Ovary (tissue), 10 donors: ENCODE measurements at places on chromosomes 3 and 15. TPM values are rescaled to one million over a fixed set of nuclear protein-coding genes. Genes with fewer than 3 reads are reported as not detected.
A peak's percentile ranks its signal among the peaks of the same experiment; 100 is the strongest.

DNA sequence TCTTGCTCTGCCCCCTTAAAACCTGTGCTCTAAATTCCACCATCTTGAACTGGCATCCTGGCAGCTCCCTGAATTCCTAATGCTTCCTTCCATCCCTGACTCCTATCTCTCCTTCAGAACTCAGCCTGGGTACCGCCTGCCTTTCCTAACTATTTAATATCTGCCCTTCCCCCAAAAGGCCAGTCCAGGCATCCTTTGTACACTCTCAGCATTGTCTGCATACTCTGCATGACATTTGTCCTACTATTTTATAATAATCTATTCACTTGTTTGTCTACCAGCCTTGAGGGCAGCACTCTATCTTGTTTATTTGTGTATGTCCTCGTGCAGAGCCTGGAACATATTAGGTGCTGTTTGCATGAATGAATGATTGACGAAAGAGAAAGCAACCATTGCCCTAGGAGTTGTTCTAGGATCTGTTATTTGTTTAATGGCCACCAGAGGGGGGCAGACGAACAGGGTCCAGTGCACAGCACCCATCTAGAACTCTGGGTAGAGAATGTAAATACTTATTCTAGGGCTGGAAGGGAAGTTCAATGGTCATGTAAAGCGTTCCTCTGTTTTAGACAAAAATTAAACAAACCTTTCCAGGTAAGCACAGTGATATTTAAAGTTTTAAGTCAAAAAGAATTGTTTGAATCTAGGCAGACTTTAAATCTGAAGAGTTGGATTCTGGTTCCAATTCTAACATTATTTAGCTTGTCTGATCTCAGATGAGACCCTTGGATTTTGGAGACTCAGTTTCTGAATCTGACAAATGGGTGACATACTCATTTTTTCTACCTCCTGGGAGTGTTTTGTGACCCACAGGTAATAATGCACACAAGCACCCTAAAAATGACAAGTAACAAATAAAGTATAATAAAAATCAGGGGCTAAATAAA is 125.8 kb upstream of the GALNT15 start:
- no peaks in the 10 kb centered on the region for H3K36me3 ChIP-seq
- H3K27ac ChIP-seq, result no peak overlapping the region
- peaks cover 5% of the 10 kb centered on the region for H3K4me1 ChIP-seq
- H3K4me3 ChIP-seq, result no peak overlapping the region
- no peaks in the 10 kb centered on the region for H3K27me3 ChIP-seq

DNA sequence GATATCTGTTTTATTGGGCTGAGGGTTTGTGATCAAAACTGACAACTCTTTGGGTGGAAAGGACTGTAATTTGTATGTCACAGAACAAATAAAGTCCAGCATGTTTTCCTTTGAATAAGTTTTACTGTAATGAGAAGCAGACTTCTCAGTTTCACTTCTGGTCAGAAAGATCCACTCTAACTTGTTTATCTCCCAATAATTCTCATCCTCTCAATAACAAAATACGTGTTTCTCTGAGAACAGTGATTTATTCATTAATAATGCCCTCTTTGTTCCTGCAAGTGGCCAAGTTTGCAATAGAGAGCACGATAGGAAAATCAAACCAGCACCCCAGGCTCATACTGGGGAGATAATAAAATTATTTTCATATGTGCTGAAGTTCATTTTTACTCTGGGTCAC is 190.6 kb downstream of the CNTN3 start:
- no peak for DNase-seq
- no peaks in the 10 kb centered on the region for H3K36me3 ChIP-seq
- H3K27me3 ChIP-seq, result no peaks in the 10 kb centered on the region
- H3K4me3 ChIP-seq, result no peak overlapping the region
- H3K27ac ChIP-seq, result no peak overlapping the region

DNA sequence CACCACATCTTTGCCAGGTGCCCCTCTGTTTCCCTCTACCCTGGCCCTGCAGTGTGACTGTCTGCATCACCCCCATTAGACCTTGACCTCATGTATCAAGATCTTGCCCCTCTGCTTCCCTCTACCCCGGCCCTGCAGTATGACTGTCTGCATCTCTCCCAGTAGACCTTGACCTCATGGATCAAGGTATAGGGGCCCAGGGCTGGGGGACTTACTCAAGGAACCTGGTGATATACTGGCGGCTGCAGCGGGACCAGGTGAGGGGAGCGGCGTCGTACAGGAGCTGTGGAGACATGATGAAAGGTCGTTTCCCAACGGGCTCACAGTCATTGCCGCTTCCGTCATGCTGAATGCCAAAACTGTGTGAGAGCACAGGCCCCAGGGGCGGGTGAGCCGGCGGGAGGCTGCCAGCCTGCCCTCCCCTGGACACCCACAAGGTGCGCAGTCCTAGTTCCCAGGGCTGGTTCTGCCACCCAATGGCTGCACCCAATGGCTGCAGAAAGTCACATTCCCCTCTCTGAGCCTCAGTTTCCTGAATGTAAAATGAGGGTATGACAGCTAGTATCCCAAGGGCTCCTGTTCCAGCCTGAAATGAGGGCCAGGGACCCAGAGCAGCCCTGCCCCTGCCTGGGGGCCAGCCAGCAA is 23.1 kb downstream of the ADAMTS7 start:
- DNase-seq, result no peak
- no peaks in the 10 kb centered on the region for H3K27me3 ChIP-seq
- H3K27ac ChIP-seq, result no peak overlapping the region
- H3K4me1 ChIP-seq, result no peaks in the 10 kb centered on the region
- no peaks in the 10 kb centered on the region for H3K36me3 ChIP-seq

The SLCO3A1 gene
- 9.7 TPM for total RNA-seq

DNA sequence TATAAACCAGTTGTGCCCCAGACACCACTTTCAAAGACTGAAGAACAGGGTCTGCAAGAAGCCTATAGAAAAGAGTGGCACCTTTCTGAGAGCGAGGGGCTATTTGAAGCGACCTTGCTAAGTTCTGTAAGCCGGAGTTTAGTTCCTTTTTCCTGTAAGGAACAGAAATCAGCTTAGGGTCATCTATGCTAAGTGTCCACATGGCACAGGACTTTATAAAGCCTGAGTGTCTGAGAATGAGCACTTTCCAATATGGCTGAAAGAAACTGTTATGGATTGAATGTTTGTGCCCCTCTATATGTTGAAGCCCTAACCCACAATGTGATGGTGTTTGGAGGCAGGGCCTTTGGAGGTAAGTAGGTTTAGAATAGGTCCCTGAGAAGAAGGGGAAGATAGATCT is 4.0 kb upstream of the A4GNT start:
- H3K4me1 ChIP-seq, result no peaks in the 10 kb centered on the region
- no peaks in the 10 kb centered on the region for H3K36me3 ChIP-seq
- H3K4me3 ChIP-seq, result no peak overlapping the region
- no peak for DNase-seq
- no peak overlapping the region for H3K27ac ChIP-seq
- no peaks in the 10 kb centered on the region for H3K27me3 ChIP-seq

GRCh38 chr3:5053021-5053831 is 68.9 kb upstream of the ARL8B start:
- no peak overlapping the region for H3K4me3 ChIP-seq
- no peak overlapping the region for H3K27ac ChIP-seq
- H3K36me3 ChIP-seq, result no peaks in the 10 kb centered on the region
- peak; percentile 40 for DNase-seq
- peaks cover 2% of the 10 kb centered on the region for H3K4me1 ChIP-seq
- H3K27me3 ChIP-seq, result no peaks in the 10 kb centered on the region

- H3K4me3 ChIP-seq, result no peak overlapping the region
- no peak overlapping the region for H3K27ac ChIP-seq
- no peak for DNase-seq
- H3K4me1 ChIP-seq, result peaks cover 3% of the 10 kb centered on the region
These were observed 4.6 kb upstream of the FBLN2 start for GRCh38 chr3:13544293-13544831.

GRCh38 chr3:163547014-163547685 is 1531.1 kb downstream of the SI start:
- H3K36me3 ChIP-seq, result no peaks in the 10 kb centered on the region
- no peak overlapping the region for H3K27ac ChIP-seq
- H3K4me3 ChIP-seq, result no peak overlapping the region
- DNase-seq, result no peak
- H3K27me3 ChIP-seq, result no peaks in the 10 kb centered on the region

DNA sequence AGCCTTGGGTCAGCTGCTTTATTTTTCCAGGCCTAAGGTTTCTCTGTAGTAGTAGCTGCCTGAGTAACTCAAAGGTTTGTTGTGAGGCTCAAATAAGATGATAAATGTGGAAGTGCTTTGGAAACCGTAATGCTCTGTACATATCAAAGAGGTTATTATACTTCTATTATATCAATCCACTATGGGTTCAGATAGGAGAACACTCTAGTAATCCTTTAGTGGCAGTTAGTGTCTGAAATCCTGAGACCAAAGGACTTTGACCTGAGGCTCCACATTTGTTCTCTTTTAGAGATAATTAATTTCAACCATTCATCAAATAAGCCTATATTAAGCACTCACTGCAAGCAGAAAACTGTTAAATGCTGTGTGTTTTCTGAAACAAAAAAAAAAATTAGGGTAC is 128.6 kb upstream of the BCL6 start:
- no peaks in the 10 kb centered on the region for H3K36me3 ChIP-seq
- no peak overlapping the region for H3K27ac ChIP-seq
- H3K4me1 ChIP-seq, result no peaks in the 10 kb centered on the region
- H3K27me3 ChIP-seq, result no peaks in the 10 kb centered on the region
- no peak for DNase-seq

GRCh38 chr15:59298225-59298853 is 74.3 kb downstream of the MYO1E start:
- peaks cover 7% of the 10 kb centered on the region for H3K4me1 ChIP-seq
- no peak overlapping the region for H3K4me3 ChIP-seq
- no peaks in the 10 kb centered on the region for H3K36me3 ChIP-seq
- DNase-seq, result no peak
- H3K27ac ChIP-seq, result no peak overlapping the region

GRCh38 chr15:33135355-33135781 is 59.1 kb downstream of the FMN1 start:
- H3K4me1 ChIP-seq, result no peaks in the 10 kb centered on the region
- H3K4me3 ChIP-seq, result no peak overlapping the region
- H3K27me3 ChIP-seq, result no peaks in the 10 kb centered on the region
- H3K27ac ChIP-seq, result no peak overlapping the region
- H3K36me3 ChIP-seq, result no peaks in the 10 kb centered on the region
- no peak for DNase-seq

GRCh38 chr3:116139641-116140040 is 305.6 kb downstream of the LSAMP start:
- no peak overlapping the region for H3K4me3 ChIP-seq
- no peak for DNase-seq
- H3K4me1 ChIP-seq, result peaks cover 2% of the 10 kb centered on the region
- no peak overlapping the region for H3K27ac ChIP-seq
- H3K36me3 ChIP-seq, result no peaks in the 10 kb centered on the region
- no peaks in the 10 kb centered on the region for H3K27me3 ChIP-seq

The TTLL13 gene
- 0.10 TPM for total RNA-seq

GRCh38 chr3:14377838-14378169 is 24.6 kb upstream of the SLC6A6 start:
- no peak overlapping the region for H3K27ac ChIP-seq
- H3K27me3 ChIP-seq, result no peaks in the 10 kb centered on the region
- no peak overlapping the region for H3K4me3 ChIP-seq
- peaks cover 6% of the 10 kb centered on the region for H3K4me1 ChIP-seq
- H3K36me3 ChIP-seq, result no peaks in the 10 kb centered on the region

DNA sequence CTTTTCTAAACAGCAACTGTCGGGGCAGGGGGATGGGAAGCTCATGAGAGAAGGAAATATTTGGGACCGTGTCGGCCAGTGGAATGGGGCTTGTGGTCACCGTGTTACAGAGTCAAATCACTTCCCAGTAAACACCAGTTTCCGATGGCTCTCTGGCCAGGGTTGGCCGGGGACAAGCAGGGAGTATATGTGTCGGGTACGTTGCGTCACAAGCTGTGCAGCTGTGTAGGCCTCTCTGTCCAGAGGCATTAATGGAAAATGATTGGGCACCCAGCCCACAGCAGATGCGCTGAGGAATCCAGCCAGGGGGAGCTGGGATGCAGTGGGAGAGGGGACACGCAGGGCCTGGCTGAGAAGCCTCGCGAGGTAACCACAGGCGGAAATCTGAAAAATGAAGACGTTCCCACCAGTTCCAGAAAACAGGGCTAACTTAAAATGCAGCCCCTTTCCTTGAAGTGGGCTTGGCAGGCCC is 15.8 kb upstream of the ALDH1A3 start:
- H3K27me3 ChIP-seq, result no peaks in the 10 kb centered on the region
- H3K36me3 ChIP-seq, result no peaks in the 10 kb centered on the region
- H3K4me3 ChIP-seq, result no peak overlapping the region
- DNase-seq, result peak; percentile 39
- H3K4me1 ChIP-seq, result peaks cover 2% of the 10 kb centered on the region
- H3K27ac ChIP-seq, result no peak overlapping the region

- H3K27ac ChIP-seq, result no peak overlapping the region
- no peak overlapping the region for H3K4me3 ChIP-seq
- no peaks in the 10 kb centered on the region for H3K36me3 ChIP-seq
- H3K27me3 ChIP-seq, result no peaks in the 10 kb centered on the region
- DNase-seq, result no peak
These were observed 19.1 kb downstream of the TTC21A start for GRCh38 chr3:39126532-39127071.

- DNase-seq, result no peak
- H3K27me3 ChIP-seq, result no peaks in the 10 kb centered on the region
- H3K36me3 ChIP-seq, result no peaks in the 10 kb centered on the region
- no peak overlapping the region for H3K27ac ChIP-seq
- no peak overlapping the region for H3K4me3 ChIP-seq
These were observed 93.6 kb upstream of the POU1F1 start for GRCh38 chr3:87370007-87370406.

The FGF7 gene
- total RNA-seq, result 38.3 TPM

- no peak for DNase-seq
- H3K36me3 ChIP-seq, result no peaks in the 10 kb centered on the region
- no peak overlapping the region for H3K27ac ChIP-seq
- no peaks in the 10 kb centered on the region for H3K27me3 ChIP-seq
- H3K4me3 ChIP-seq, result no peak overlapping the region
These were observed 25.9 kb upstream of the SRPRB start for GRCh38 chr3:133779626-133780203.

The VWA5B2 gene
- 0.84 TPM for total RNA-seq

The TMEM207 gene
- not detected for total RNA-seq
